ENCODE measurements at places on chromosomes 1 and 21.
A peak's percentile ranks its signal among the peaks of the same experiment; 100 is the strongest.

DNA sequence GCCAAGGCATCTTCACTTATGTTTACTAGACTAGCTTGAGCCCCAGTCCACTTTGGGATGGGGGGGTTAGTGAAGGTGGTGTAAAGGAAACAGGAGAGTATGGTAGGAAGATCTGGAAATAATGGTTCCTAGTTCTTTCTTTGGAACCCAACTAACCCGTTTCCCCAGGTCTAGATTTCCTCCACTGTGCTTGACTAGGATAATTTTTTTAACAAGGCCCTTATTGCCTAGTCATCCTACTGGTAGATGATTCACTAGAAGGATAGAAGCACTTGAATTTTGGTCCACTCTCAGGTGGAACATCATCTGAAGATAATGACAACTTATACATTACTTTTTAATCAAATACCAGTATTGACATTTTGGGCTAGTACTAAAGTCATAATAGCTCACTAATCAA lies 45.9 kb upstream of the MYOCOS start:
- no peak for DNase-seq

DNA sequence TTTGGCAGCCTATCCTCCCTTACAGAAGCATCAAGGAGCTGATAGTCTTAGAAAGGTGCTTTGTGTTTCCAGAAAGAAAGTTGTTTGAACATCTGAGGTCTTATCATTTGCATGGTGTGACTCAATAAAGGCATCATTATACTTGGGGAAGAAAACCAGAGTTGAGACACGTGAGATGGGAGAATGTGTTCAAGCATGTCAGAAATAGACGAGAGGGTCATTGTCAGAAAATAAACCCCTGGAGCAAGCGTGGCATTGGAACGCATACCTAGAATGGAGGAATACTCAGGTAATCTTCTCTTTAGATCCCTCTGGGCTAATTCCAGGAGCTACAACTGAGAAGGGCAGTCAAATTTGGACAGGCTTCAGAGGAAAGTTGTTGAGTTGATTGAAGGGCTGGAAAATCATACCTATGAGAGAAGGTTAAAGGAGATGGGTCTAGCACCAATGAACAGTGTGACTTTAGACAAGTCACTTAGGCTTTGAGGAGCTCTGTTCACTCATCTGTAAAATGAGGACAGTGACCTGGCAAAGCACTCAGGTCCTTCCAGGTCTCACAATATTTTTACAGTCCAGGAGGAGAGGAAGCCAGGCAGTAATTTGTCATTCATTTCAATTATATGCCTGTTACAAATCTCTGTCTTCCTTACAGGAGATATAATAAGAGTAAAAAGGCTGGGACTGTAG lies 101.3 kb upstream of the C1orf21 start:
- DNase-seq, result no peak

DNA sequence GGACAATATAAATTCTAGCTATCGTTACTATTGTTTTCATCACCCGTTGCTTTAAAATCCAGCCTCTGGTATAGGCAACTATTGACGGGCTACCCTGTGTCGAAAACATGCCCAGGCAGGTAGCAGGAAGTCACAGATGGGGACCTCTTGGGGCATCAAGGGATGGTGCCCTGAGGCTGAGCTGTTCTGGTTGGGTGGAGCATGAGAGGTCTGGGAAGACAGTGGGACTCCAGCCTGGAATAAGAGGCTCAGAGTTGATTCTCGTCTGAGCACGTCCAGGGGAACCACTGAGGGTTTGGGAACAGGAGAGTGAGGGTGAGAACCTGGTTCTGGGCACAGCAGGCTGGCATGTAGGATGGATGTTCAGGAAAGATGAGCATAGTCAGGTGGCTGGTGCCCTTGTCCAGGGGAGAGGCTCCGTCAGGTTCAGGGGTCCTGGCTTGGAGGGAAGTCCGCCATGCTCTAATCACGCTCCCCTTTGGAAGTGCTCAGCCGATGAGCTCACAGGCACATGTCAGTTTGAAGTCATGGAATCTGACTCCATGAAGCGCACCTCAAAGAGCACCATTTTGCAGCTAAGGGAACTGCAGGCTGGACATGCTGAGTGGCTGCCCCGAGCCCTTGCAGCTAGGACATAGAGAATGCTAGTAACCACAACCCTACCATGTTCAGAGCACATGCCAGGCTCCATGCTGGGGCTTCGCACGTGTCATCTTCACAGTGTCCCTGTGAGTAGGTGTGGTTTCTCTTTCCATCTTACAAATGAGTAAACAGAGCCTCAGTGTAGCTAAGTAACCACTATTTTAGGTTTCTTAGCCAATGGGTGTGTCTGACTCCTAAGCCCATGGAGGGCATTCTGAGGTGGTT lies 21.0 kb downstream of the PCSK9 start:
- DNase-seq, result no peak

DNA sequence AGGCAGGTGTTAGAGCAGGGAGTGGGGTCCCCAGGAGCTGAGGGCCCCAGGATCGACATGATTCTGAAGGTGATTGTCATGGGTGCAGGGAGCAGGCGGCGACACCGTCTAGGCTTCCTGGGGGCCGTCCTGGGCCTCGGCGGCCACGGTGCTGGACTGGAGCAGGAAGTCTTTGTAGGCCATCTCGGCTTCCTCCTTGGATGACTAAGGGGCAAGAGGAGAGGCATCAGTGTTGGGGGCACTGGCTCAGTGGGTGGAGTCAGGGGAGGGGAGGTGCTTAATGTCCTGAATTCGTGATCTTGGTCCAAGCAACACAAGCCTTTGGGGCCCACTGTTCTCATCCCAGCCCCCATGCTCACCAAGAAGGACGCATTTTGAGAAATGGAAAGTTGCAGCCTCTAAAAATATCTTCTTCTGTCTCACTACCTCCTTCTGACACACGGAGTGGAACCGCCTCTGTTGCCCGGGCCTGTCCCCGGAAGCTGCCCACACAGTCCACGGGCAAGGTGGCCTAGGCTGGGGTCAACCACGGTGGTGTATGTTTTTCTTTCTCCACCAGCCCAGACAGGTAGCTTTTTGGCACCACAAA lies 8.6 kb upstream of the FCMR start:
- no peak for DNase-seq

GRCh38 chr21:17139696-17140095 lies 373.1 kb upstream of the CXADR start:
- peak; percentile 16 for DNase-seq

DNA sequence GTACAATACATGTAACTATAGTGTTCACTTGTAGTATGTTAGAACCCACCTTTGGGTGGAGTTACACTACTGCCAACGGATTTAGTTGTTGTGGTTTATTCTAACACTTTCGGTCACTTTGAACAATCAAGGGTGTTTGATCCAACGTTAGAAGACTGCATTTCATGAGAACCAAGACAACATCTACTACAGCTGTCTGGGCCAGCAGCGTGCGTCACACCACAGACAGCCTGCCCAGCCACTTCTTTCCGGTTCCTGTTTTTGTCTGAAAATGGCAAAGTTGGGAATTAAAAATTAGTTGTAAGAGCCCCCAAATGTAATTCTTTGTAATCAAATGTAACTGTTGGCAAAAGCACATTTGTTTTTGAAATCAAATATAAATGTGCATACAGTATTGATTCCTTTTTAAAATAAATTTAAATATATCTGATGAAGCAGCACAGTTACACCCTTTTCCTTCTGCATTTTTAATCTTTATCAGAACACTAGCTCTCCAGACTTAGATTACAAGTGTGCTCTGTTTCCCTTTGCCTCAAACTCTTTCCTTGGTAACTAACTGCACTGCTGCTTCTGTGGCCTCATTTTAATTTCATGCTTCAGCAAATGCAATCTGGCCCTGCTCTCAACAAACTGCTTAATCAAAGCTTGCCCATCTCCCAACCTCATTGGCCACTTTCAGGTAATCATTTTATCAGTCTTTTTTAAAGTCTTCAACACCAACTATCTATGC lies 86.6 kb upstream of the DPH5 start:
- no peak for DNase-seq

- no peak for DNase-seq
These were observed 25.3 kb upstream of the TTF2 start for GRCh38 chr1:117034791-117035290.

DNA sequence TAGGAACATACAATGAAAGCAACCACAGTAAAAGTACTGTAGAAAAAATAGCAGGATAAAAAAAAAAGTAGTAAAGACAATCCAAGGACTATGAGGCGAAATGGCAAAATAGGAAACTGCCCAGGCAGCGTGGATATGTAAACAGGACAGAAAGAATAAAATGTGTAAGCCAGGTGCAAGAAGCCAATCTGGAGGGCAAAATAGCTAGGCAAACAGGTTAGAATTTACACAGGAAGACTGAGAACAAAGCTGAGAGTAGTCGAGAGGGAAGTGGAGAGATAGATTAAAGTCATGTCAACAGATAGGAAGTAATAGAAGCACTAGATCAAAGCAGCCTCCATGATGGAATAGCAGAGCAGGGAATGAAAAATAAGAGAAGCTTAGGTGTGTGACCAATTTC lies 124.2 kb upstream of the B3GALT2 start:
- DNase-seq, result no peak

DNA sequence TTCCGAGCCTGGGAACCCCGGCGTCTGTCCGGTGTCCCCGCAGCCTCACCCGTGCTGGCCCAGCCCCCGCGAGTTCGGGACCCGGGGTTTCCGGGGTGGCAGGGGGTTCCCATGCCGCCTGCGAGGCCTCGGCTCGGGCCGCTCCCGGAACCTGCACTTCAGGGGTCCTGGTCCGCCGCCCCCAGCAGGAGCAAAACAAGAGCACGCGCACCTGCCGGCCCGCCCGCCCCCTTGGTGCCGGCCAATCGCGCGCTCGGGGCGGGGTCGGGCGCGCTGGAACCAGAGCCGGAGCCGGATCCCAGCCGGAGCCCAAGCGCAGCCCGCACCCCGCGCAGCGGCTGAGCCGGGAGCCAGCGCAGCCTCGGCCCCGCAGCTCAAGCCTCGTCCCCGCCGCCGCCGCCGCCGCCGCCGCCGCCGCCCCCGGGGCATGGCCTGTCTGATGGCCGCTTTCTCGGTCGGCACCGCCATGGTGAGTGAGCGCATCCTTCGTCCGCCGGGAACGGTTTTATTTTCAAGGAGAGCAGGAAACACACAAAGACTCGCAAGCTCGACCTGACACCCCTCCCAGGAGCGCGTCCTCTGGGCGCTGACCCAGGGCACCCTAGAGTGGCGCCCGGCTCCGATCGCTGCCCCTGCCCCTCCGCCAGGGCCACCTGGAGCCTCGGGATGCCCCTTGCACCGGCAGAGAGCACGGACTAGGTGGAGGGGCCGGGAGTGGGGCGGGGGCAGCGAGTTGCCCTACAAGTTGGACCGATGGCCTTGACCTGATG lies at the start of gene ABCG1:
Gene ABCG1 (plus strand): TSS at position 305 of the 770 bp plus-strand sequence. CDS start 123 bp downstream, at position 428.
- DNase-seq, result peak; percentile 68

- DNase-seq, result no peak
These were observed 37.0 kb upstream of the LRRC3 start for GRCh38 chr21:44418108-44418875.

GRCh38 chr1:81834268-81834667 lies 33.5 kb downstream of the ADGRL2 start:
- DNase-seq, result no peak

DNA sequence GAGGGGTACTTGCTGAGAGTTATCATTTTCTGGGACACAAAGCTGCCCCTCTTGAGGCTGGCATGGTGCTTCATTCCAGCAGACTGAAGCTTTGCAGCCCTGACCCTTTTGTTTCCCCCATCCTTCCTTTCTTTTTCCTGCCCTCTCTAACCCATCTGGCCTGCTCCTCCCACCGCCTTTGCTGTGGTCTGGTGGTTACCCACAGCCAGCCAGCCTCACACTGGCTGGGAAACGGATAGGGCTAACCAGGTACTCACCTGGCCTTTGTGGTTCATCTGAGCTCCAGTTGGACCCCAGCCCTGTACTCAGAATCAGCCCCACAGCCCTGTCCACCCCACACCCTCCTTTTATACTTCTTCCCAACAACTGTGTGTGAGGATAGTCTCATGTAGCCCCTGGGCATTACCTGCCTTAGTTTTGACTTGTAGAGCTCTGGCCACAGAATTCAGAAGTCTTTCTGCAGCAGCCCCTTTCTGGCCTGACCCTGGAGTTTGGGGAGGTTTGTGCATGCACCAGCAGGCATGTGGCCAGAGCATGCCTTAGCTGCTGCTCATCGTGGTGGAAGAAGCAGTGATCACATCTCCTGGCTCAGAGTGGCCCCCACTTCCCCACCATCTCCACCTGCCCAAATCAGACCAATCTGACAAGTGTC lies 138.0 kb downstream of the TRABD2B start:
- no peak for DNase-seq

GRCh38 chr1:18991585-18991984 lies 35.1 kb upstream of the IFFO2 start:
- DNase-seq, result no peak

GRCh38 chr21:33546086-33546485 lies 3.2 kb downstream of the SON start:
- DNase-seq, result no peak

DNA sequence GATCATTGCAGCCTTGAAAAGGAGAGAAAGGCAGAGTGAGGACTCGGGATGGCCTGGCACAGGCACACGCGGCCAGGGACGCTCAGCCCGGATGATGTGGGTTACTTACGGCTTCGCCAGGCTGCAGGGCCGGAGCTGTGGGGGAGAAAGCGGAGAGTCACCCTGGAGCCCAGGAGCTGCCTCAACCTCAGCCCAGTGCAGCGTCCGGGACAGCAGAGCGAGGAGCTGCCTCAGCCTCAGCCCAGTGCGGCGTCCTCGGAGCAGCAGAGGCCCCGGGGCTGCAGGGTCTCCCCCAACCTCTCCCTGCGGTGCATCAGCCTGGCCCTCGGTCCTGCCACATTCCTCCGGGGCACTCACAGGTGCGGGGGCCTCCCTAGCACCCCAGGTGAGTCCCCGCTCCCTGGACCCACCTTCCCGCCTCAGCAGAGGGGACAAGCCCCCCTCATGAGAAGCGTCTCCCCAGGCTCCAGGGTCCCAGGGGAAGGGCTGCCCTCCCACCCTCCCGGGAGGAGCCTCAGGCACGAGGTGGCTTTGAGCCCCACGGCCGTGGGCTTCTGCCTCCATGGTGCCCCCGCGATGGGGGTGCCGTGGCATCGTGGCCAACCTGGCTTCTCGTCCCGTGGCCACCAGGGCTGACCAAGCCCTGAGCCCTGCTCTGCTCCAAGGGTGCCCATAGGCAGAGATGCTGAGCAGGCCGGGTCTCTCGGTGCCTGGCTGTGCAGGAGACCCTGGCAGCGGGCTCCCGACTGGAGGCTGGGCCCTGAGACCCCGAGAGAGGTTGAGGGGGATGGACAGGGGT lies 10.5 kb upstream of the RNF223 start:
- DNase-seq, result no peak

DNA sequence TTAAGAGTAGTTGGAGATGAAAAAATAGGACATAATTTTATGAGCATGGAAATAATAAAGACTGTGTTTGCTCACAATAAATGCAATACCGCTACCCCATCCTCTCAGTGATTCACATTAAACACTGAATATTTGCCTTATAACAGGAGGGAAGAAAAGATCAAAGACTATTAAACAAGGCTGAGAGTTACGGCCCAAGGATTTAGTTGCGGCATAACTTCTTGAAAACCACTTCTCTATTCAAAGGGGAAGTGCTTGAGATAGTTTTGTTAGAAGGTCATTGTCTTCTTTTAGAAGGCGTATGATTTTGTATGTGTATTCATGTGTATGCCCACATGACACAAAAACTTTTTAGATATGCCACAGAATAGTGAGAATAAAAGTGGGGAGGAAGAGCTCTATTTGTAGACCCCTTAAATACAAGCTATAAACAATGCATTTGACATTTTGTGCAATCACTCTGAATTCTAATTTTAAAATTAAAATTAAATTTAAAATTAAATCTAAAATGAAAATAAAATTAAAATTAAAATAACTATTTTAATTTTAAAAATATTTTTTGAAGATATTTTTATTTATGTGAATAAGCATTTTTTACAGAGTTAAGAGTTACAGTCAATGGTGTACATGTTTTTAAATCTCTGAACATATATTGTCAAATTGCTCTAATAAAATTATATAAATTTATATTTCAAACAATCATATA lies 986.6 kb upstream of the ADAMTS5 start:
- no peak for DNase-seq
